Activated T-cell treated with anti-CD3 and anti-CD28 coated beads, Interleukin-2, amount 50 U/mL, for 4 hours (primary cell): ENCODE measurements at places on chromosomes 2 and 18. TPM values are rescaled to one million over a fixed set of nuclear protein-coding genes. Genes with fewer than 3 reads are reported as not detected.

Gene FBXO15
- total RNA-seq = 0.71 TPM

Gene PCARE
- total RNA-seq = not detected

Gene TLX2
- not detected for total RNA-seq

Gene TOGARAM2
- total RNA-seq = 2.3 TPM

Gene TRIM54
- total RNA-seq = 0.21 TPM

Gene CROCC2
- total RNA-seq = not detected

Gene MROH2A
- total RNA-seq = not detected

Gene KCNK3
- total RNA-seq = 0.08 TPM

Gene ITGB6
- not detected for total RNA-seq

Gene FOXI3
- total RNA-seq = not detected

Gene TUBA4B
- total RNA-seq = not detected

Gene VAMP5
- total RNA-seq = 12.1 TPM

Gene NCKAP5
- not detected for total RNA-seq

Gene SERPINB2
- total RNA-seq = 1.2 TPM

Gene PER2
- 22.8 TPM for total RNA-seq

Gene RAB1A
- total RNA-seq = 78.5 TPM

Gene LRATD1
- total RNA-seq = not detected

Gene CPO
- not detected for total RNA-seq

Gene DSG4
- not detected for total RNA-seq

Gene RAB27B
- total RNA-seq = 0.14 TPM

Gene KIAA2012
- total RNA-seq = not detected

Gene TBR1
- not detected for total RNA-seq

Gene HOXD12
- not detected for total RNA-seq

Gene CTLA4
- total RNA-seq = 307 TPM

Gene AQP12B
- not detected for total RNA-seq

Gene PRKAG3
- not detected for total RNA-seq

Gene SERPINB13
- not detected for total RNA-seq

Gene SETBP1
- 7.6 TPM for total RNA-seq

Gene ALPG
- not detected for total RNA-seq

Gene FIGN
- total RNA-seq = not detected

Gene ANKRD44
- 78.3 TPM for total RNA-seq
